ENCODE measurements at places on chromosomes 6 and 20.

DNA sequence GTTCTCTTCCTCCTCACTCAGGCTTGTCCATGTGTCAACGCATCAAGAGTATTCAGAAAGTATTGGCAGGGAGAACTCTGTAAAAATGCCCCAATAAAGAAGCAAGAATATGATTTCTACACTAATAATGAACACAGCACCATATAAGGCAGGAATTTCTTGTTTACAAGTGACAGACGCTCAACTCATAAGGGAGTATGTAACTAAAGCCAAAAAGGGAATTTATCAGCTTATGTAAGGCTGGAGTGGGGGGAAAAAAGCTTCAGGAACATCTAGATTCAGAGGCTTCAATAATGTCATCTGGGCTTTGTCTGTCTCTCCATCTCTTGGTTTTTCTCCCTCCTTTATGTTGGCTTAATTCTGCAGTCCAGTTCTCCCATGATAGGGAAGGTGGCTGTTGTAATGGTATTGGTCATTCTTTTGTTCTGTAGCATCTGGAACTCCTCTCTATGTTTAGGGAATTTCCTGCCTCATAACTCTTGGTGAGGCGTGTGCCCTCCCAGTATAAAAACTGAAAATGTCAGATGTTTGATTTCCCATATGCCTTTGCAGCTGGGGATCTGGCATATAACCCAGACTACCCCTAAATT, 125.1 kb upstream of the COL21A1 start:
- no peak for DNase-seq

GRCh38 chr20:14727485-14728150, 390.2 kb upstream of the FLRT3 start:
- DNase-seq = no peak

DNA sequence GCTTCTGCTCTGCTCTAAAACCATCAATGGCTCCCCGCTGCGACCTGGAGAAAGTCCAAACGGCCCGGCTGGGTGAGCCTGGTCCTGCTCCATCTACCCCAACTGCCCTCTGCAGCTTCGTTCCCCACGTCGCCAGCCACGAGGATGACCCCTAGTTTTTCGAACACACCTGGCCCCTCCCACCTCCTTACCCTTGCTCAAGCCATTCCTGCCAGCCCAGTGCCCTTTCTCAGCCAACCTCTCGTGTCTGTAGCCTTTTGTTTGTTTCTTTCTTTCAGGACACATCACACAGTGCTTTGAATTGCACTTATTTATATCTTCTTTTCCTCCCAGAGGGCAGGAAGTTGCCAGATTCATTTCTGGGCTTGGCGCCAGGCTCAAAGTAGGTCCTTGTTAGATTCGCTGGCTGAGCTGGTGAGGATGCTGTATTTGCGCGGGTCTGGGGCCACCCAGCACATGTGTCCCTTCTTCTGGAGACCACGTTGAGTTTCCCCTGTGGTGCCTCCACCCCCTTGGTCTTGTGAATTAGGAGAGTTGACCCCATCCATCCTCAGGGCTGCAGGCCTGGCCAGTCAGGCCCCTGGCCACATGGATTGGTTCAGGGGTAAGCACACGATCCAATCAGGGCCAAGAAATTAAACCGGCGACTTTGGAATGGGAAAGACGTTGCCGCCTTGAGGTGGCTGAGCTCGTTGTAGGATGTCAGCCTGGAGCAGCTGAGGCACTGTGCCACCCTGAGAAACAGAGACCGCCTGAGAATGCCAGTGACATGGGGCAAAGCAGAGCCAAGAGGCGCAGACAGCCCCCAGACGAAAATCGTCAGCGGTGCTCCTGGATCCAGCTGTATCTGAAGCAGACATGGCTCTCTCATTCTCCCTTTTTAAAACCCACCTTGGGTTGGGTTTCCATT, 156.0 kb downstream of the CEBPB start:
- peak; percentile 72 for DNase-seq

- DNase-seq = no peak
These were observed 13.8 kb downstream of the SPINT3 start for GRCh38 chr20:45501600-45501999.

GRCh38 chr20:38877483-38877882, 48.7 kb upstream of the FAM83D start:
- no peak for DNase-seq

DNA sequence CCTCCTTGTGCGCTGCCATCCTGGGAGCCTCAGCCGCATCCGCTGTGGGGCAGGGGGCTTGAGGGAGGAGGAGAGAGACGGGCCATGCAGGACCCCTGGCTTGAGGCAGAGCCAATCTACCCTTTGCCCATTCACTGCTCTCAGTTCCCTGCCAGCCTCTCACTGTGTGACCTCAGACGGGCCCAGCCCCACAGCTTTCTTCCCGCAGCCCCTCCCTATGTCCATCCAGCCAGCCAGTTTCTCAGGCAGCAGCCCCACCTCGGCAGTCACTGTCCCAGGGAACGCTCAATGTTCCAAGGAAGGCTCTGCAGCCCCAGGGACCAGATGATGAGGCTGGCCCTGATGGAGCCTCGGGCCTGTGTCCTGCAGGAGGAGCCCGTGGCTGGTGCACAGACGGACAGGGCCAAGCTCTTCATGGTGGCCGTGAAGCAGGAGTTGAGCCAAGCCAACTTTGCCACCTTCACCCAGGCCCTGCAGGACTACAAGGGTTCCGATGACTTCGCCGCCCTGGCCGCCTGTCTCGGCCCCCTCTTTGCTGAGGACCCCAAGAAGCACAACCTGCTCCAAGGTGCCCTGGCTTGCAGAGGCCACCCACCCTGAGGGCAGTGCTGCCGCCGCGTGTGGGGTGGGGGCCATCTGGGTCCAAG, 3.9 kb upstream of the TNFRSF6B start:
- DNase-seq = no peak

- no peak for DNase-seq
These were observed 5.4 kb upstream of the MAPK13 start for GRCh38 chr6:36124881-36125280.

- no peak for DNase-seq
These were observed 350.7 kb upstream of the RNF24 start for GRCh38 chr20:4366076-4366475.

DNA sequence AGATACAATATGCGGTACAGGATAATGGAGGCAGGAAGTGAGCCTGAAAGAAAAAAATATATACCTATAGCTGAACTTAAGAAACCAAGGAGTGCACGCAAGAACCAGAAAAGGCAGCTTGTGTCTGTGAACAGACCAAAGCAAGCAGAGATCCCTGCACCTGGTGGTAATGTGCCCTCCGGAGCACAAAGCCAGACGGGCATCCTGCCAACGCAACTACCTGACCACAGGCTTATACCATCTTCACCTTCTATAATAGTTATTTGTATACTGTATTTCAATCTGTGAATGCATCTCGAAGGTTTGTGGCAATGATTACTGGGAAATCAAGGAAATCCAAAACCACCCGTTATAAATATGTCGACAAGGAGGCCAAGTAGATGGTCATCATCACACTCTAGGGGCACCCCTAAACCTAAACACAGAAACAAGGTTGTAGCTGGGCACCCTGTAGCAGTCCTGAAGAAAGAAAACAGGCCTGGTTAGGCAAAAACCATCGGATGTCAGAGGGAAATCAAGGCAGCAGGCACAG, 801 bp downstream of the FBXL4 start:
- DNase-seq = no peak

GRCh38 chr6:25882051-25882496, 8.0 kb upstream of the SLC17A3 start:
- no peak for DNase-seq

- no peak for DNase-seq
These were observed 373.9 kb upstream of the ID4 start for GRCh38 chr6:19463250-19463649.

GRCh38 chr6:8749465-8749864, 314.1 kb upstream of the SLC35B3 start:
- DNase-seq = no peak

- no peak for DNase-seq
These were observed 20.1 kb upstream of the SERPINB1 start for GRCh38 chr6:2861822-2862164.

Measured in brain microvascular endothelial cell (primary cell).